ENCODE measurements at places on chromosomes 7 and 10.

DNA sequence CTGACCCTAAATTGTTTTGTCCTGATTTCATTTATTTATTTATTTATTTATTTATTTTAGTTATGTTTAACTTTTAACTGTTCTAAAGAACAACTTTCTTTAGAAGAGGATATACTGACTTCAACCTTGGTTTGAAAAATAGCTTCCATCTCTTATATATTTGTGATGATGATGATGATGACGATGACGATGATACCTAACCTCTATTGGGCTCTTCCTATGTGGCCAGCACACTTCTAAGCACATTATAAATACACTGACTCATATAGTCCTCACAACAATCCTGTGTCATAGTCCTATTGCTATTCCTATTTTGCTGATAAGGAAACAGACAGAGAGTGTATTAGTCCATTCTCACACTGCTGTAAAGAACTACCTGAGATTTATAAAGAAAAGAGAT, 162.9 kb upstream of the KIAA1217 start:
- no peak for DNase-seq

GRCh38 chr7:13524076-13524475, 465.4 kb downstream of the ETV1 start:
- no peak for DNase-seq

DNA sequence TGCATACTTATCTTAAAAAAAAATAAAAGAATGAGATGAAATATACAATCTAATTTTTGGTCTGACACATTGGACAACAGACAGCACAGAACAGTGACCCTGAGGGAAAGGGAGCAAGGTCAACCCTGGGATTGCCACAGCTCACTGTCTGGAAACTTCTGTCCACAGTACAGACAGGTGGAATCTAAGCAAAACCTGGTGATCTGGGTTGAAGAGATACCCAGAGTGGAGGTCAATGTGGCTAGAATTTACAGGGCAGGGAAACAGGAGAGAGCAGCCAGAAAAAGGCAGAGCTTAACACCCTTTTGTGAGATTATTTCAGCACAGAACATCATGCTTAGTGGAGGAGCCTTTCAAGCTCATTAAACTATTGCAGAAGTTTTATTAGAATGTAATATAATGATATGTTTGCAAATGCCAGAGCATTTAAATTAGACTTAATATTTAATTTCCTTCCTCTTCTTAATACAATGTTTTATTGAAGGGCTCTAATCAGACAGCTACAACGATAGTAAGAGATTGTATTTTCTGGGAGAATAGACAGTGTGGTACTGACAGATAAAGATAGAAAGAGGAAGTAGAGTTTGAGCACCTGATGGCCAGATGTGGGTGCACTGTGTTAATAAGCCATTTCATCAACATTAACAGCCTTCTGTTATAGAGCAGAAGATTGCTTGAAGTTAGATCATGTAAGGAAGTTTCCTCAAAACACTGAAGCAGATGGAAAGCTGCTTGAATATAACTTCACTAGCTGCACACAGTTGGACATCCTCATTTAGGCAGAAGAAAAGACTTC, 309.4 kb downstream of the HGF start:
- no peak for DNase-seq

- no peak for DNase-seq
Measured at GRCh38 chr7:24637706-24638105, 64.5 kb downstream of the PALS2 start.

DNA sequence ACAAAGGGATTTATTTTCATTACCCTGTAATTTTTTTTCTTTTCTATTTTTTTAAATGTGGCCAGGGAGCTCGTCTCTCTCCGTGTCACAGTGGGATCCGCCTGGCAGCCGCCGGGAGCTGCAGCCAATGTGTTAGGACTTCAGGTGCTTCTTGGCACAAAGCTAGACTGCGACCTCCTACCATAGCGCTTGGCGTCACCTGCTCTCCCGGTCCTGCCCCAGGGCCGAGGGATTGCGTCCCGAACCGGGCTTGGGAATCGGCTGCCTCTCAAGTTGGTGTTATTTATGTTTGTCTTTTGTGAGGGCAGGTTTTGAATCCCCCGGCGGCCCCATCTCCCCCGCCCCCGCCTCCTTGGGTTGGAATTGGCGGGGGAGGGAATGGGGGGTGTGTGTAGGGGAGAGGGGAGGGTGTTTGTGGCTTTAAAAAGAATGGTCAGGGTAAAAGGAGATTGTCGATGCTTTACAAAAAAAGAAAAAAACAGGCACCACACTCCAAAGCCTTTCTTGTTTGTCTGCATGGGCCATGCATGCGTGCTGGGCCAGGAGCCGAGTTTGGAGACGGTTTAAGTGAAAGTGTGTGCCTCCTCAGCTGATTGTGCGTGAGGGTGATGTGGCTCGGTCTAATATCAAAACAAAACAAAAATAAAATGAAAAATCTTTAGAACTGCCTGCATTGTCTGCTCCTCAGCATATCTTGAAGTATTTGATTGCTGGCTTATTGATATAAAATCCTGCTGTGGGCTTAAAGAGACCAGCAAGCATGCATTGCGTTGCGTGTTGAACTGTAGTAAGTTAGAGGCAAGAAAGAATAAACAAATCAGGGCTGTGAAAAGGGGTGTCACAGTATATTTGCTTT, 1.2 kb downstream of the PPP1R9A start:
- DNase-seq = peak; percentile 62

GRCh38 chr10:24887855-24888231, 64.6 kb downstream of the PRTFDC1 start:
- DNase-seq = no peak

- no peak for DNase-seq
Measured at GRCh38 chr7:4076701-4077294, 605.3 kb upstream of the FOXK1 start.

GRCh38 chr7:138204982-138205298, 128.7 kb downstream of the AKR1D1 start:
- no peak for DNase-seq

DNA sequence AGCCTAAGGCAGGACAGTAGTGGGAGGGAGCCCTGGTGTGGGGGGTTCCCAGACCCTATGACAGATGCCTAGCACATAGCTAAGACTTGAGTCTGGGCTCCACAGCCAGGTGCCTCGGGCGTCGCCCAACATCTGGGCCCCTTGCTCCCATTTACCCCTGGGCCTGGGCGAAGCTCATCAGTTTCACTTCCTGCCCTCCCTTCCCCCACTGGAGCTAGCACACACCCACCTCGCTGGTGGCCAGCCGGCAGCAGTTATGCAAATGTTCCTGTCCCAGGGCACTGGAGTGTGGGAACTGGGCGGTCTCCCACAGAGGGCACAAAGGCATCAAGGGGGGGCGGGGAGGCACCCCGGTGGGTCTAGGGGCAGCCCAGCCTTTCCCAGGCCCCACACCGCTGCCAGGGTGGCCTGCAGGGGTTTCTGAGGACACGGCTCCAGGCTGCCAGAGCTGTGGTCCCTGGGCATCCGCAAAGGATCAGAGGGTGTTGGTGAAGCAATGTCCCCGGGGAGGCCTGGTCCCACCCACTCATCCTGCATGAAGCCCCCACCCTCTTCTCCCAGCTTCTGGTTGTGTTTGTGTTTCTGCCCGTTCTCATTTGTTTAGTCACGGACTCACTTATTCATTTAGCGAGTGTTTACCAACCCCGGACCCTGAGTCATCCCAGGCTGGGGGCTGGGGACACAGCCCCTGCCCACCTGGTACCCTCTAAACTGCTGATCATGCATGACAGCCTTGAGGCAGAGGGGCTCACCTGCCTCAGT, 20.4 kb downstream of the SH2B2 start:
- no peak for DNase-seq

- no peak for DNase-seq
Measured at GRCh38 chr10:8431511-8431910, 377.0 kb downstream of the GATA3 start.

- no peak for DNase-seq
Measured at GRCh38 chr10:37856881-37857286, 526 bp downstream of the ZNF248 start.

DNA sequence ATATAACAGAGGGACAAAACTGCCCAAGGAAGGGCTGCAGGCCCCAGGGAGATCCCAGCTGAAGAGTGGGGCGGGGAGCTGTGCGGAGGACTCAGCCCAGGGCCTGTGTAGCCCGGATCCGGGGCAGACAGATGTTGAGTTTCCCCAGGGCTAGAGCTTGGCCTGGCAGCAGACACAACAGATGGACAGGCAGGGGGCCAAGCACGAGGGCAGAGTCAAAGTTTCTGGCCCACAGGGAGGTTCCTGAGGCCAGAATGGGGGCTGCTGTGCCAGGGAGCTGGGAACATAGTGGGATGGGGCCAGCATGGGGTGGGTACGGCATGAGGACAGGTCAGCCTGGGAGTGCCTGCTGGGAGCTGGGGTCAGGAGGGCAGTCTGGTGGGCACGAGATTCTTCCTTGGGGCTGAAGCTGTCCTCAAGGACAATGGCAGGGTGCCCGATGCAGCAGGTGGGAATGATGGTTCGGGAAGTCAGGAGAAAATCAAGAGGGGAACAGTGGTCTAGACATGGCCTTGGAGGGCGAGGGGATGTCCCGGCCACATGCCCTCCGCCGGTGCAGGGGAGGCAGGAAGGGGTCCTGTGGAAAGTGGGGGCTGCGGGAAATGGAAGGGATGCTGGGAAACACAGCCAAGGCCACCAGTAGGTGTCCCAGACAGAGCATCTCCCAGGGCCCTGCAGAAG, 519.1 kb upstream of the FOXK1 start:
- no peak for DNase-seq

DNA sequence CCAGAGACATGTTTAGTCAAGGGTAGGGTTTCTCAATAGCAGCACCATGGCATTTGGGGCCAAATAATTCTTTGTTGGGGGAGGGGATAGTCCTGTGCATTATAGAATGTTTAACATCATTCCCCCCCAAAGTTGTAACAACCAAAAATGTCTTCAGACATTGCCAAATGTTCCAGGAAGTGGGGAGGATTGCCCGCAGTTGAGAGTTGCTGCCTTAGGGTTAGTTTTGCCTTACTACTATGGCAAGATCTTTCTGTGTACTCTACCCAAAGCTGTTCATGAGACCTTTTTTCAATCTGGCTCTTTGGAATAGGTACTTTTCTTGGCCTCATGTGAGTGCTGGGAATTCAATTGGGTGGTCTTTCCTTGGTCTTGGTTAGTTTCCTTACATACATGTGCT, 34.1 kb downstream of the SAMD8 start:
- DNase-seq = no peak

- no peak for DNase-seq
Measured at GRCh38 chr10:62050346-62050892, 148.9 kb downstream of the ARID5B start.

- DNase-seq = no peak
Measured at GRCh38 chr10:101030496-101031127, 317 bp downstream of the PDZD7 start.

GRCh38 chr7:5997210-5997808, 11.5 kb downstream of the PMS2 start:
- DNase-seq = peak; percentile 52

DNA sequence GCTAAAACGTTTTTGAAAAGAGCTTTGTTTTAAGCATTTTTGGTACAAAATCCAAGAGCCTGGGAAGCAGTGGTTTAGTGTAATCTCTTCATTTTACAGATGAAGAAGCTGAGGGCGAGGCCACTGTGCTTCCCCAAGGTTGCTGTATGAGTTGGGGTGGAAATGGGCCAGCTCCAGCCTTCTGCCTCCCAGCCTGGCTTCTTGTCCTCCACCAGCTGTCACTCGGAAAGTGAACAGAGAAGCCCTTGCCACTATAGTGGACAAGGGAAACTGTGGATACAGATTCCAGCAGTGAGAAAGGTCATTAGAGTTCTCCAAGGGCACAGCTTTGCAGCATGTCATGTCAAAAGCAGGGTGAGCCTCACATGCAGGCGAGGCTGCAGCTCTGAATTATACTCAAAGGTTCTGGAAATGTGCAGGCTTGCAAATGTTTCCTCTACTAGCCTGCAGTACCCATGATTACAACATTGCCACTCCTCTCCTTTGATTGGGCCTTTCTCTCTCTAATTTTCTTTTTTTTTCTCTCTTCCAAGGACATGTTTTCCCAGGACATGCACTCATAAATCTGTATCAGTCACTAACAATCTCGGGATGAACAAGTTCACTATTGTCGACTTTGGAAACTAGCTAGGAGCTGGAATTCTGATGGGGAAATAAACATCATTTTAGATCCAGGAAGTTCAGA, 33.0 kb downstream of the BAMBI start:
- DNase-seq = no peak

DNA sequence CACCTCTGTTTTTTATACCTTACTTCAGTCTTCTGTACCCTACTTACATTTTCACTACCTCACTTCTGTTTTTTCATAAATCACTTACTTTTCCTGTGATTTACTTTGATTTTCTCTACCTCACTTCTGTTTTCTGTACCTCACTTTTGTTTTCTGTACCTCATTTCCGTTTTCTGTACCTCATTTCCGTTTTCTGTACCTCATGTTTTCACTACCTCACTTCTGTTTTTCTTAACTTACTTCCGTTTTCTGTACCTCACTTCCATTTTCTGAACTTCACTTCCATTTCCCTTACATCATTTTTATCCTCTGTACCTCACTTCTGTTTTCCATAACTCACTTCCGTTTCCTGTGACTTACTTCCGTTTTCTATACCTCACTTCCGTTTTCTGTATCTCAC, 492.0 kb upstream of the AKR1E2 start:
- DNase-seq = no peak

DNA sequence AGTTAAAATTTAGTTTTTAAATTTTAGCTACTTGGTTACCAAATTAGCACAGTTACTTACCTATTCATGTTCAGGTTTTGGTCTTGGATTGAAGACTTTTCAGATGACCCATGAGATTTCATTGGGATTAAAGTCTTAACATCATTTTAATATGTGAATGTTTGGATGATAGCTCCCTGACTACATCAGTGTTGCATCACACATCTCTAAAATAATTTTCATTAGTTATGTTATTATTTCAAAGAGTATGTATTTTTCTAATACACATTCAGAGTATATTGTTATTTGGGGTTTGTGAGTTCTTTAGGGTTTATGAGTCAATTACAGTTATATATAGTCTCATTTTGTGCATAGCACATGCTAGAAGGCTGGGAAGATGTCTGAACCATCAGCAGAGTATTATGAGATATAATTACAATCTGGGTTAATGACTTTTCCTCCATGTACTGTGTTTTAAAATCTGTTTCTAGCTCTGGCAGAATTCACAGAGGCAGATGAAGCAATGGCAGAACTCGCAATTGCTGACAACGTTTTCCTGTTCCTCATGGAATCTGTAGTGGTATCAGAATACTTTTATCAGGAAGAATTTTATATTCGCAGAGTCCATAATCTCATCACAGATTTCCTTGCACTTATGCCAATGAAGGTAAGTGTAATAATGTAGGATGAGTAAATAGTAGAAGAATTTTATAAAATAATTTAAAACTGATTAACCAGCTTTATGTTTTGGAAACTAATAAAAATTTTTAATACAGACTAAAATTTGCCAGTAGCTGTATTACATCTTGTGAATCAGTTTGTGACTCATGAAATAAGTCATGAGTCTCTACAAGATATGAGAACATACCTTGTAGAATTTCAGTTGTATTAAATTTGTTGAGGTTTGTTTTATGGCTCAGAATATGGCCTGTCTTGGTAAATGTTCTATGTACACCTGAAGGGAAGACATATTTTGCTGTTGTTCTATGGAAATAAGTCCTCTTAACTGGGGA, 26.9 kb downstream of the NUP205 start:
- DNase-seq = no peak

Measured in NCI-H2081 (cell line).